ENCODE measurements at places on chromosomes 12 and 14.

GRCh38 chr14:37565550-37565949 is 29.5 kb downstream of the FOXA1 start:
- no peaks in the 10 kb centered on the region for H3K36me3 ChIP-seq
- H3K4me1 ChIP-seq, result peaks cover 12% of the 10 kb centered on the region
- no peak overlapping the region for H3K27ac ChIP-seq
- DNase-seq, result no peak
- no peaks in the 10 kb centered on the region for H3K27me3 ChIP-seq

DNA sequence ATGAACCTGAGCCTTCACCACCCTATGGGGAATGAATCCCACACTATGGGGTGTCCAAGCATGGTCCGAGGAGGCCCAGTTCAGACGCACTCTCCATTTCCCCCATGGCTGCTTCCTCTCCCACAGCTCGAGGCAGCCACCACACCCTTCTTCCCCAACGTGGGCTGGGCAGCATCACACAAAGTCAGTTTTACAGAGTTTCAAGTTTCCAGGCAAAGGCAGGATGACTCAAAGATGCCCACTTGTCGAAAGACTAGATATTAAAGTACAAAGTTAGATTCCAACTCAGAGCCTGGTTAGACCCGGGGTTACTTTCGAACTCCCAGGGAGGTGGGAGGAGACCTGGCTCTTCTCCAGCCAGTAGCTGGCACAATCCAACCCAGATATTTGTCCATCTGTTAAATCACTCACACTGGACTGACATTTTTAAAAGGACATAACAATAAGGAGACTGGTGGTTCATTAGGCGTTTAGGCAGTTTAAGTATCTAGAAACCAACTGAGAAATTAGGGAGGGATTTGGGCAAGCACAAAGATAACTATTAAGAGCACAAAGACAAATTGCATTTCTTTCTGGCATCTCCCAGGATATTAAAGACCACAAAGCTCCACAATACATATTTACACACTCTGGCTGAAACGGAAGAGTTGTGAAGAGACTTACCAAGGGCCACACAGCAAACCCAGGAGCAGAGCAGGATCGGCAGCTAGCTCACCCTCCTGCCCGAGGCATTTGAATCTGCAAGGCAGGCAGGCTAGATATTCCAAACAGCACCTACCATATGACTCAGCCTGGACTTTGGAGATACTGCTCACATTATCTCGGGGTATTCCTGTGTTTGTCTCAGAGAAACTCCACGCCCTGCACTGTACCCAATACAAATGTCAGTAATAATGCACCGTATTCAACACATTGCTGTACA is 34.8 kb downstream of the TMCC3 start:
- no peak overlapping the region for H3K4me3 ChIP-seq
- H3K4me1 ChIP-seq, result peaks cover 8% of the 10 kb centered on the region
- H3K27ac ChIP-seq, result no peak overlapping the region
- no peaks in the 10 kb centered on the region for H3K27me3 ChIP-seq
- no peaks in the 10 kb centered on the region for H3K36me3 ChIP-seq

DNA sequence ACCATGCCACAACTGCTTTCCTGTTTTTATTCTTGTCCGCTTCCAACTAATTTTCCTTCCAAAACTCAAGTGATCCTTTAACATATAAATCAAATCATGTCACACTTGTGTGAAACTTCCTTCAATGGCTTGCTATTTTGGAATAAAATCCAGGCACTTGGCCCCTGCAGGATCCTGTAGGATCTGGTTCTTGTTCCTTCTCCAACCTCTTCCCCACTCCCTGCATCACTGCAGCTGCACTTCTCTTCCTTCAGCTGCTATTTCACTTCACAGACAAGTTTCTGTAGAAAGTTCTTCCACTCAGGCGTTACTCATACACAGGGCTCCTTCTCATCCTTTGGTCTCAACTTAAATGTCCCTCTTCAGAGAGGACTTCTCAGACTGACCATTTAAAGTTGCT is 239.7 kb upstream of the BTG1 start:
- no peak overlapping the region for H3K27ac ChIP-seq
- DNase-seq, result no peak
- peaks cover 5% of the 10 kb centered on the region for H3K4me1 ChIP-seq
- H3K36me3 ChIP-seq, result no peaks in the 10 kb centered on the region

- DNase-seq, result no peak
- no peaks in the 10 kb centered on the region for H3K27me3 ChIP-seq
- no peak overlapping the region for H3K27ac ChIP-seq
- no peak overlapping the region for H3K4me3 ChIP-seq
Observed at GRCh38 chr14:45120096-45120495, 14.2 kb downstream of the FKBP3 start.

DNA sequence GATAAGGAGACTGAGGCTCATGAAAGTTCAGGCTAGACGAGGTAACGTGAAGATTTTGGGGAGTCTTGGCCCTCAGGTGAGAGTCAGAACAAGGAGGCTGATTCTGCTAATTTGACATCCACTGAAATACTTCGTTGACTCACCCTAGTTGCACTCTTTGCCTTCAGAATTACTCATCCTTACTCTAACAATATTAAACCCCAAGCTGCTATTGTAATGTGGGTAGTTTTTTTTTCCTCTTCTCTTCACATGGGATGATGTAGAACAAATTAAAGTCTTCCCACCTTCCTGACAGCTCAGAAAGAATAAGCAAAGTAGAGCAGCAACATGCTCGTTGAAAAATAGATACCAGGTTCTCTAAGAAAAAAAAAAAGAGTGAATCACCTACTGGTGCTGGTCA is 22.0 kb upstream of the SRRM4 start:
- H3K4me1 ChIP-seq, result no peaks in the 10 kb centered on the region
- H3K27ac ChIP-seq, result no peak overlapping the region
- DNase-seq, result no peak
- no peaks in the 10 kb centered on the region for H3K27me3 ChIP-seq
- no peak overlapping the region for H3K4me3 ChIP-seq

All from endodermal cell (in vitro differentiated cells).